ENCODE measurements at places on chromosomes 2 and 18. TPM values are rescaled to one million over a fixed set of nuclear protein-coding genes. Genes with fewer than 3 reads are reported as not detected.

GRCh38 chr2:237305579-237305978 lies 108.4 kb downstream of the COL6A3 start:
- H3K27ac ChIP-seq, result no peak overlapping the region
- no peaks in the 10 kb centered on the region for H3K36me3 ChIP-seq
- no peaks in the 10 kb centered on the region for H3K4me1 ChIP-seq
- no peak overlapping the region for H3K4me3 ChIP-seq
- no peak for DNase-seq

The EPHA4 gene
- total RNA-seq, result 1.5 TPM

- DNase-seq, result no peak
- H3K4me1 ChIP-seq, result no peaks in the 10 kb centered on the region
- no peaks in the 10 kb centered on the region for H3K36me3 ChIP-seq
- no peak overlapping the region for H3K4me3 ChIP-seq
- no peaks in the 10 kb centered on the region for H3K27me3 ChIP-seq
Observed at GRCh38 chr2:109029490-109030201, 40.6 kb upstream of the EDAR start.

The PROKR1 gene
- not detected for total RNA-seq
